ENCODE measurements at places on chromosomes 6 and 20. TPM values are rescaled to one million over a fixed set of nuclear protein-coding genes. Genes with fewer than 3 reads are reported as not detected.

Gene SAMD3
- 19.4 TPM for total RNA-seq

Gene CST2
- total RNA-seq = not detected

Gene IL17F
- total RNA-seq = not detected

Gene HLA-DPB1
- 8.3 TPM for total RNA-seq

Gene SH3BGRL2
- total RNA-seq = 44.3 TPM

Gene MAD2L1BP
- total RNA-seq = 23.1 TPM

Gene PMEPA1
- total RNA-seq = 16.1 TPM

Gene ERVFRD-1
- not detected for total RNA-seq

Gene PRDM13
- 0.46 TPM for total RNA-seq
